ENCODE measurements at places on chromosomes 7 and 10.
A peak's percentile ranks its signal among the peaks of the same experiment; 100 is the strongest.

- DNase-seq: peak; percentile 20
Measured at GRCh38 chr7:68176974-68177373, 1180.3 kb downstream of the TYW1 start.

DNA sequence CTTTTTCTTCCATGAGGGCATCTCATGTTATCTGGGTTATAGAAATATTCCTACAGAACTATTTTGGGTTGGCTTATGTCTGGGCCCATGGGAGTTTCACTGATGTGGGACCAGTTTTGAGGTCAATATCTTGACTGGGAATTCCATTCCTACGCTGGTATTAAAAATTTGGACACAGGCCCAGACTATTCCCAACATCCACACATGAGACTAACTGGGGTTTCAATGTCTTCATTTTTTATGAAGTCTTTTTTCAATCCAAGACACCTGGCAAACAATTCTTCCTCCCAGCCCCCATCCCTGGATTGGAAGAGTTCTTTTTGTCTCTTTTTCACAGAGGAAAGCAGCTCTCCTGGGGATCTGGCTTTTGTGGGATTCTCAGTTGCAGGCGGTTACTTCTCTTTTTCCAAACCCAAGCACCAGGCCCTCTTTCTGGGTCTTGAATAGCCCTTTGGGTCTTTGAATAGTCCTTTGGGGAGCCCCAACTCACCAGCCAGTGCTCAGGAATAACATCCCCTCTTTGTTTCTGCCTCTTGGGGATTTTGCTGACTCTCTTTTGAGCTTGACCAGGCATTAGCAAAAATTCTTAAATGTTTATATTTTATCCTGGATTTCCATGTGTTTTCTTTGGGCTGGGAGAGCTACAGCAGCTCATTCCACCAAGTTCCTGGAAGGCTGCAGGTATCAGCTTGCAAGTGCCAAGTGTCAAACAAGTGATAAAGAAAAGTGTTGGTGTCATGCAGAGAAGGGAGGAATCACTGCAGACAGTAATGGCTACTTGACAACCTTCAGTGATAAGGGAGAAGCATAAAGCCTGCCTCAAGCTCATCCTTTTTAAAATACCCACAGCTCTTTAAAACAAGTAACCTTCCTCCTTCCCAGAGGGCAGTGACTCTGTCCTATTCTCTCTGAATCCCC, 234.3 kb downstream of the ADAM12 start:
- DNase-seq: no peak

DNA sequence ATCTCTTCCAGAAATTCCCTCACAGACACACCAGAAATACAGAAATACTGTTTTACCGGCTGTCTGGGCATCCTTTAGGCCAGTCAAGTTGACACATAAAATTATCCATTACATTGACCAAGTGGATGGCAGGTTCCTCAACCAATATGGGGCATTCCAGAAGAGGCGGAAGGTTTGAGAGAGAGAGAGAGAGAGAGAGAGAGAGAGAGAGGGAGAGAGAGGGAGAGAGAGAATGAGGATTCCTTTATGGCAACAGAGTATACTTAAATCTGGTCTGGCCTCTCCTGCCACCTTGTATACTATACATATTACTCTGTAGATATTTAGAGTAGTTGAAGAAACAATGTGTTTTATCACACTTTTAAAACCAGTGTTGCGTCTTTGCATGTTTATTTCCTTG, 214.1 kb downstream of the CAMK1D start:
- DNase-seq: no peak

DNA sequence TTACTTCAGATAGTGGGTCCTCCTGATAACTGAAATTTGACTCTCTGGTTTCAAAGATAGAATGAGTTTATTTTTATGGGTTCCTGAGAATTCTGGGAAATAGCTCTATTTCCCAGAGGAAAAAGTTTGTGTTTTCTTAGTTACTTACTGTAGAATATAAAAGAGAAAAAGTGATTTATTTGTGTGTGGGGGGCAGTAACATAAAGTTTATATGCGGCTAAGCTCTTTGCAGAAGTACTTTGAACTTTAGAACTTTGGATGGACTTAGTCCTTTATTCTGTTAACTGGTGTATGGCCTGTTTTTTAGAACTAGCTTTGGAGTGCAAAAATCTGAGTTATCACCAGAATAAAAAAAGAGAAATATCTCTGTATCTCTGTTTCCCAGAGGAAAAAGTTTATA, 157.1 kb downstream of the BBS9 start:
- no peak for DNase-seq

GRCh38 chr10:96687317-96688012, 32.8 kb downstream of the PIK3AP1 start:
- DNase-seq: no peak

- no peak for DNase-seq
Measured at GRCh38 chr7:153943861-153944260, 108.3 kb upstream of the DPP6 start.
